ENCODE measurements at places on chromosomes 16 and 17.

GRCh38 chr17:66115246-66115645 lies 76.7 kb downstream of the CEP112 start:
- DNase-seq, result no peak

GRCh38 chr16:80681436-80681835 lies 123.0 kb downstream of the CDYL2 start:
- no peak for DNase-seq

DNA sequence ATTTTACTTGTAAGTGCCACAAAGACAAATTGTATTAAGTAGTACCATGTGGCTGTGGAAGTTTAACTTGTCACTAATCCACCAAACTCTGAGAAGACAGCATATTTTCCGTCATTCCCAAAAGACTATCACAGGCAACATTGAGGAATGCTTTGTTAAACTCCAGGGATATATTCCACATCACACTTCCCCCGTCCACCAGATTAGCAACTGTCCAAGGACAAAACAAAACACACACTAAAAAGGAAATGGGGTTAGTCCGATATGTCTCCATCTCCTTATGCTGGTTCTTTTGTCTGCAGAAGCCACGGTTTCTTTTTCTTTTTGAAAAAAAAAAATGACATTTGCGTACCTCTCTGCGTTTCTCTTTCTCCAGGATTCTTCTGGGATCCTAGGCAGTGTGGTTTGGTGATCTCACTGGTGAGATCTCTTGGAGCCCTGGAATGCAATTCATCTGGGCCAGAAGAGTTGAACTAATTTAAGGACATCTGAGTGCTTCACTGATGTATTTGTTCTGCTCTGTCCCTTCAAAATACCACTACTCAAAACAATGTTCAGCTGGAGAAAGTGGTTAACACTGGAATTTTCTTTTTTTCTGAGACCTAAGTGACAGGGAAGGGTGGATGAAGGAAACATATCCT lies 40.6 kb downstream of the PRKCB start:
- DNase-seq, result no peak

DNA sequence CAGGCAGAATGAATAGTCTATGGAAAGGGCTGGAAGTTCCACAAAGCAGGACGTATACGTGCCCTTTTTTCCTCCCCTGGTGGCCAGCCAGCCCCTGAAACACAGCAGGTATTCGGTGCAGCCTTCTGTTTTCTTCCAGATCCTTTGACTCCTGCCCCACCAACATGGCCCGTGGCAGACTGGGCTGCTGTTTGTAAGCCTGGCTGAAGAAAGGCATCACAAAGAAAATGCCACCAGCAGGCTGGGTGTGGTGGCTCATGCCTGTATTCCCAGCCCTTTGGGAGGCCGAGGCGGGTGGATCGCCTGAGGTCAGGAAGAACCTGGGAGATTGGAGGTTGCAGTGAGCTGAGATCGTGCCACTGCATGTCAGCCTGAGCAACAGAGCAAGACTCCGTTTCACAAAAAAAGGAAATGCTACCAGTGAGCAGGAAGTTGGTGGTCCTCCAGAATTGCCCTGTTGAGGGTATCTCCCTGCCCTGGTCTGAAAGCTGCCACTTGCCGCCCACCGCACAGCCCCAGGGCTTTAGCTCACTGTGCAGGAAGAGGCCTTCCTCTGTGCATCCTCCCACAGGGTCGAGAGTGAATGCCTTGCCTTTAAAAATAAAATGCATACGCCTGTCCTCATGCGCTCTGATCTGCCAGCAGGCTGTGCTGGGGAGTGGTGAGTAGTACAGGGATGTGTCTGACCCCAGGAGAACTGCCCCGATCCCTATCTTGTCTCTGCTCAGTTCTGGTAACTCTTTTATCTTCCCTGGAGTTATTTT lies 587.7 kb downstream of the MAF start:
- DNase-seq, result no peak

DNA sequence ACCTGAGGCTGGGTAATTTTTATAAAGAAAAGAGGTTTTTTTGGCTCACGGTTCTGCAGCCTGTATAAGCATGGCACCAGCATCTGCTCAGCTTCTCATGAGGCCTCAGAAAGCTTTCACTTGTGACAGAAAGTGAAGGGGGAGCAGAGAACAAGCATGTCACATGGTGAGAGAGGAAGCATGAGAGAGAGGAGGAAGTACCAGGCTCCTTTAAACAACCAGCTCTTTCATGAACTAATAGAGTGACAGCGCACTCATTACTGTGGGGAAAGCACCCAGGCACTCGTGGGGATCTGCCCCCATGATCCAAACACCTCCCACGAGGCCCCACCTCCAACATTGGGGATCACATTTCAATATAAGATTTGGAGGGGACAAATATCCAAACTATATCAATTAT lies 86.8 kb downstream of the USP32 start:
- DNase-seq, result no peak

DNA sequence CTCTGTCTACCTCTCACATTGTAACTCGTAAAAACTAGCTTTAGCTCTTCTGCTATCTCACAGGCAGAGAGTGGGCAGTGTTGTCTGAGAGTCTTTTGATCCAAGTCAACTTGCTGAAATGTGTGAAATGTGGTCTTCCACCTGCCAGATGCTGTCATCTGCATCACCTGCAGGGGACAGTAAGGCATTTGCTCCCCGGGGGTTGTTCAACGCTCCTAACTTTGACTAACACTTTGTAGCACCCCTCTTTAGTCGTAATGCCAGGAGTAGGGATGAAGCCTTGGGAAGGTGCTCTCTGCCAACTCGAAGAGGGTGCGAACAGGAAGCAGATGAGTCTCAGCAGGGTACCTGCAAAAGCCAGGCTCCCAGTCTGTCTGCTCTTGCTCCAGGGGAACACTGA lies 36.1 kb downstream of the SNX11 start:
- no peak for DNase-seq
